Brain (organoid and tissue), 16 donors: ENCODE measurements at places on chromosomes 5 and 9.
A peak's percentile ranks its signal among the peaks of the same experiment; 100 is the strongest.

GRCh38 chr5:157930710-157931109, 71.8 kb upstream of the CLINT1 start:
- no peak for DNase-seq

DNA sequence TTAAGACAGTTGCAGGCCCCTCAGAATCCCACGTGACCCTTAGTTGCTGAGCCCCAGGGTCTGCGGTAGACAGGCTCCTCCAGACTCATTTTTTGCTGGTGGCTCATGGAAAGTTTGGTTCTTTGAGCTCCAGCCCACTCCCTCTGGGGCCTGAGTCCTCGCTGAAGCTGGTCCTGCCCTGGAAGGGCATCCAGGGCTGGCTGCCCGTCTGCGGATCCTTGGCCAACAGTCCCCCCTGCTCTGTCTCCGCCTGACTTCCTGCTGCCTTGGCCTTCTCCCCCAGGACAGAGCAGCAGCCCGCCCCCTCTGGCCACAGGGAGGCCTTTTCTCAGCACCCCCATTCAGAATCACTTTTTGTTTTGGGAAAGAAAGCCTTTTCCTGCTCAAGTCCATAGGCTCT, 24.4 kb downstream of the SLC6A7 start:
- no peak for DNase-seq

GRCh38 chr5:68378204-68378820, 162.8 kb downstream of the PIK3R1 start:
- DNase-seq, result no peak

GRCh38 chr5:31954091-31954490, 220.0 kb downstream of the GOLPH3 start:
- no peak for DNase-seq

DNA sequence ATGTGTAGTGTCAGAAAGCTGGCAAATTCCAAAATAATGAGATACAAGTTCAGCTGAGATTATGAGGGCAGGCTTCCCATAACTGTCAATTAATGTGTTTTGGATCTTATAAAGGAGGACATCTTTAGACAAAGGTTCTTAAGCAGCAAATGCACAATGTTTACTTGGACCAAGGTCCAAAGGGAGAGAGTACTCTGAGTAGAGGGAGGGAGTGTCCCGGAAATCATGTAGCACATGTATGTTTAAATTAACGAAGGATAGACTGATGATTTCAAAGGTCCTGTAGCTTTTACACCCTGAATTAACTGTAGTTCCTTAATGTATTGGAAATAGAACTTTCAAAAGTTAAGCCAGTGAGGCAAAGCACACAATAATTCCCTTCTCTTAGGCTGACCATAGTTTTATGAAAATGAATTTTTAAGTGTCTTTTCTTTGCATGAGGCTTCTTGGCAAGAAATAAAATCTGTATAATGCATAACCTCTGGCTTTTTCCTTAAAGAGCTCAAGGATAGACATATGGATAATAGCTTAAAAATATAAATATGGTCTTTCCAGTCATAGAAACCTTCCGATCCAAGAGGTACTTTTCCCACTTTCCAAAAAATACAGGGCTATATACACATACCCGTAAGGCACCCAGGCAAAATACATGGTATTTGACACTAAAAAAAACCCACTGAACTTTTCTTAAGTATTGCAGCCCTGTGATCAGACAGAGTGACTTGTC, 93.0 kb downstream of the PCSK5 start:
- DNase-seq, result no peak

DNA sequence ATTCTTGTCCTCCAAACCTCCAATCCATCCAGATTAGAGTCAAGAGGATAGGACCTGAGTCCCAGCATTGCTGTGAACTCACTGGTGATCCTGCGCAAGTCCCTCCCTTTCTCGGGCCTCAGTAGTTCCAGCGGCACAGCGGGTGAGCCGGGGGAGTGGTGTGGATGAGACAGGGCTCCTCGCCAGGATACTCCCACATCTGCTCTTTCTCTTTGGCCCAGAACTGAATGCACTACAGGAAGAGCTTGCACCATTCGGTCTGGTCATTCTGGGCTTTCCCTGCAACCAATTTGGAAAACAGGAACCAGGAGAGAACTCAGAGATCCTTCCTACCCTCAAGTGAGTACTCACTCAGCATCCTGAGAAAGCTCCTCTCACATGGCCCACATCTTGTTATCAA, 6.3 kb downstream of the GPX3 start:
- DNase-seq, result no peak

DNA sequence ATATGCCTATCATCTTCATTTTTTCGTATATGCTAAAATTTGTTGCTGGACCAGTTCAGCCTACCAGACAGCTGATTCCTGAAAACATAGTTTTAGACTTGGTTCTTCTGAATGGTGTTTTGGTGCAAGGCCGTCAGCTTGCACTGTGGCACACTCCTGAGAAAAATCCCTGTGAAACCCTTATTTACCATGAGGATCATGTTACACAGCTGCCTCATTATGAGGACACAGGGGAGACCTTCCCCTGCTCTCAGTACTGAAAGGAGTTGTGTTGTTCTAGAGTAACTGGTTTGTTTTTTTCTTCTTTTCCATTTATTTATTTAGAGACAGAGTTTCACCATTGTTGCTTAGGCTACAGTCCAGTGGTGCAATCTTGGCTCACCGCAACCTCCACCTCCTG, 37.6 kb downstream of the MAST4 start:
- DNase-seq, result no peak

GRCh38 chr5:32129074-32129598, 45.0 kb downstream of the GOLPH3 start:
- DNase-seq, result no peak

DNA sequence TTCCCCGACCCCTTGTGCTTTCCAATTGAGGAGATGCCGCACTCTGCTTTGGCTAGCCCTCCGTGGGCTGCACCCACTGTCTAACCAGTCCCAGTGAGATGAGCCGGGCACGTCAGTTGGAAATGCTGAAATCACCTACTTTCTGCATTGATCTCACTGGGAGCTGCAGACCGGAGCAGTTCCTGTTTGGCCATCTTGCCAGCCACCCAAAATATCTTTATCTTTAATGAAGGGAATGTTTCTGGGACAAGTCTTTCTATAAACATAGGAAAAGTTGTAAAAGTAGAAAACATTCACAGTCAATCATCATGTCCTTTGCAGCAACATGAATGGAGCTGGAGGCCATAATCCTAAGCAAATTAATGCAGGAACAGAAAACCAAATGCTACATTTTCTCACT, 147.6 kb downstream of the RPS23 start:
- DNase-seq, result no peak

DNA sequence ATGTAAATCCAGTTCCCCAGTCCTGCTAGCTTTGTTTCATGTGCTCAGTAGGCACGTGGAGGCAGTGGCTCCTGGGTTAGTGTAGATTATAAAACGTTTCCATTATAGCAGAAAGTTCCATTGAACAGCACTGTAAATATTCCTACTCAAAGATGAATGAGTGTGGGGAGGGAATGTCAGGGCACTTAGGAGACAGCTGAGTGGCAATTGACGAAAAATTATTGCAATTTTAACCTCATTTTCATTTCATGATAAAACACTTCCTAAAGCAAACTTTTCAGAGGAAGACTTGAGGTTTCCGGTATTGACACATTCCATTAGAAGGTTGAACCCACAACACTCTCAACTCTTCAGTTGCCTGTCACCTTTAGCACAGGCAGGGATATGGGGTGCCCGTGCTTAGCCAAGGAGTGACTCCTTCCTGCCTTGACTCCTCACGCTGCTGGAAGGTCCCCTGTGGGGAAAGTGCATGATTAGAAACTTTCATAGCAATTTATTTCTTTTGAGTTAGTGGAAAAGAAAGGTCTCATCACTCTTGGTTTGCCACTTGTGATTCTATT, 41.2 kb downstream of the SLC46A2 start:
- no peak for DNase-seq

GRCh38 chr9:20553558-20554149, 68.6 kb downstream of the MLLT3 start:
- no peak for DNase-seq

GRCh38 chr9:120032639-120033038, 547.3 kb downstream of the CDK5RAP2 start:
- no peak for DNase-seq

GRCh38 chr9:101469026-101469425, 33.5 kb upstream of the ALDOB start:
- no peak for DNase-seq

DNA sequence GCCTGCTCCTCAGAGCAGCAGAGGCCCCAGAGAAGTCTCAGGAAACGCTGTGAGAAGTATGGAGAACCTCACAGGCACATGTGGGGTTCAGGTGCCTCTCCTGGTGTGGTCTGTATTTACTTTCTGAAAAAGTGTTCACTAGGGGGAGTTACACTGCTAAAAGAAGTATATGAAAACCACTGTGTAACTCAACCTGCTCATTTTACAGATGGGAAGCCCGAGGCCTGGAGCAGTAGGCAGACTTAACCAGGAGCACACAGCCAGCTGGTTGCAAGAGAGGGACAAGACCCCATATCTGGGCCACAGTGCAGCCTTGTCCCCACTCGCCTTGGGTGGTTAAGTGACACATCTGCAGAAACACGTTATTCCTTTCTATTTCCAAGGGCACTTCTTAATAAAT, 112.8 kb upstream of the SAP30L start:
- no peak for DNase-seq

DNA sequence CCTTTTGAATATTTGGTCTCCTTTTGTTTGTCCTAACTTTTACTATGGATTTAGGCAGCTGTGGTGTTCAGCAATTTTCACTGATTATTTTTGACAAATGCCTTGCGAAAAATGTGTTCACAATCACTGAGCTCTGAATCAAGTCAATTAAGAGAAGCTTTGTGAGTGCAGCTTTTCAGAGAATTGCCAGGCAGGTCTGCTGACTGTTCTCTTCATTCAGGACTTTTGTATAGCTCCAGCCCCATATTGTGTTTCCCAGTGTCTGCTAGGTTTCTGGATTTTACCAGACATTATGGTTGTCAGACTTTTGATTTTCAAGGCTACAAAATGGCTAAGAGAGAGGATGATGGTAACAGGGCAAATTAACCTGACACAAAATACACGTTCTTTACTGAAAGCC, 1055.9 kb downstream of the CDH18 start:
- peak; percentile 2 for DNase-seq

GRCh38 chr5:14313986-14314690, 171.0 kb downstream of the TRIO start:
- DNase-seq, result no peak

DNA sequence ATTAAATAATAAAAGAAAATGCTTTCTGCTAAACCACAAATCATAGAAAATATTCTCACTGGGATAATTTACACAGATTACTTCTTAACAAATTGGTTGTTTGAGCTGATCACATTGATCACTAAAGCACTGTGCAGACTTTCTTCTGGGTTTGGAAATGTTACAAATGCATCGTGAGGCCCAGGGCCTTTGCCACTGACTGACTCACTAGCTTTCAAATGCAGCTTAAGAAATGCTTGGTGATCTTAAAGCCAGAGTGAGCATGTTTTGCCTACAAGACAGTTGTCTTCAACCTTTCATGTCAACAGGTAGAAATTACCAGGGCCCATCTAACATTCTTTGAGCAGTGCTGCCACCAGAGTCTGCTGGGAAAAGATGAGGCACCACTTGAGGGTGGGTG, 252.3 kb upstream of the ADRA1B start:
- no peak for DNase-seq

- no peak for DNase-seq
These were observed 35.2 kb downstream of the FAM163B start for GRCh38 chr9:133573791-133574515.

DNA sequence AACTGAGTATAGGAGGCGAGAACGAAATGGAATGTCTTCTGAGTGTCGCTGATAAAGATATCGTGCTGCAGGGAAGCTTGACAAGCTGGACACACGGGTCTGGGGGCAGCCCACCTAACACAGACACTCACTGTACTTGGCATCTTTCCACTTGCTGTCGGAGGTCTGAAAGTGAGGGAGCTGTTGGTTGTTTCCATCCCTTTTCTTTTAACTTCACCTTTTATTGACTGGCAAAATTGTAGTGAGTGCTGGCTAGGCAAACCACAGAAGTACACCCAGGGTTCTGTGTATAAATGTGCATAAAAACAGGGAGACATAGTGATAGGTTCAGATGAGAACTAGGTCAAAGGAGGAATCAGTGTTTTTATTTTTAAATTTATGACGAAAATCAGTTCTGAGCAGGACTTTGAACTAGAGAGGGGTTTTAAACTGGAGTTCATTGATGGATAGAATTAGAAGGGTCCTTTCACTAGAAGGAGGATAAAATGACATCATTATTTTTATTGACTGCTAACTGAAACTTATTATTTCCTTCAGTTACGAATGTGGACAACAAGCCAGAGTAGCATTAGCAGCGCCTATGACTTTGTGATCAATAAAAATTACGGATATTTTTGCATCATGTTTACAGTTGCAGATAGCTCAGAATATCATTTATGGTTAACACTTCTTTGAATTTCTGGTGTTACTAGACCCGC, 817 bp downstream of the GAPVD1 start:
- DNase-seq, result peak; percentile 49

DNA sequence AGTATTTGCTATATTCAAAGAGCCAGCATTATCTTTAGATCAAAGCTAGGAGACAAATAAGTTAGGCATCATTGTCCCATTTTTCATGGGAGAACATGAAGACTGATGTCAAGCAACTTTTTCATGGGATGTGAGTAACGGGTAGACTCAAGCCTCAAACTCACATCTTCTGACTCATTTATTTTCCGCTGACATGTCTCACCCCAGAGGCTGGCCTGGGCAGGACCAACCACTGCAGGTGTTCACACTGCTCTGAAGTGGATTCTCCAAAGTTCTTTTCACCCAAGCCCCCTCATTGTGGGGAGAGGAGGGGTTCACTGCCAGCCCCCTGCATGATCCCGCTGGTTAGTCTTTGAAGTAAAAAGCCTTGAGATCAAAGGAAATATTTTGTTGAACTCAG, 34.9 kb upstream of the BASP1 start:
- DNase-seq, result no peak

DNA sequence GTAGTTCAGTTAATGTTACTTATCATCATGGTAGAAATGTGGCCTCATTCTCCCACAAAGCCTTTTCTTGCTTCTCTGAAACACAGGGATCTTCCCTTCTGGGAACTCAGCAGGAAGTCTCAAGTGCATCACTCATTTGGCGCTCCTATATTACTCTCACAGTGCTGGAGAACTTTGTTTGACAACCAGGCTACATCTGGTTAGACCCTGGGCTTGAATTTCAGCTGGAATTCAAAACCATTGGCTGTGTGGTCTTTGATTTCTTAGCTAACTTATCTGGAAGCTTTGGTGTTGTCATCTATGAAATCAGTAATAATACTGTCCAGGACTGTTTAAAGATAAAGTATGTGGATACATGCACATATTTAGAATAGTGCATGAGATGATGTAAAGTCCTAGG, 1777.1 kb downstream of the MAT2B start:
- DNase-seq, result no peak

DNA sequence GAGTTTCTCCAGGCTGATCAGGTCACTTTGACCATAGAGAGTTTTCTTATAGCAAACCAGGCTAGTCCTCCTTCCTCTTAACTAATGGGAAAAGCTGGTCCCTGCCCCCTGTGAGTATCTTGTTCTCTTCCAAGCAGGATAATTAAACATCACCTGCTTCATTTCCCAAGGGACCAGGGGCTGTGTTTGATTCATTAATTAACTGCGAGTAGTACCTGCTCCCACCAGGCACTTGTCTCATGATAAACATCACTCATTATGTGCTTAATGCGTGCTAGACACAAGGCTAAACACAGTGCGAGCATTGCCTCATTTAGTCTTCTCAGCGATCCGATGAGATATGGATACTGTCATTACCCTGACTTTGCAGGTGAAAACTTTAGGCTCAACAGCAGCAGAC, 1.7 kb upstream of the FAM163B start:
- DNase-seq, result peak; percentile 67

- DNase-seq, result peak; percentile 91
These were observed at the start of gene TMEFF1 for GRCh38 chr9:100472788-100473275. TMEFF1 (plus strand) TSS chr9:100473149; CDS start chr9:100473545, 396 bp downstream.
